ENCODE measurements at places on chromosomes 2 and 18.
A peak's percentile ranks its signal among the peaks of the same experiment; 100 is the strongest.

- no peak for DNase-seq
These were observed 161.9 kb upstream of the SKOR2 start for GRCh38 chr18:47413327-47413726.

- DNase-seq, result no peak
These were observed 31.5 kb downstream of the COA5 start for GRCh38 chr2:98576666-98577312.

DNA sequence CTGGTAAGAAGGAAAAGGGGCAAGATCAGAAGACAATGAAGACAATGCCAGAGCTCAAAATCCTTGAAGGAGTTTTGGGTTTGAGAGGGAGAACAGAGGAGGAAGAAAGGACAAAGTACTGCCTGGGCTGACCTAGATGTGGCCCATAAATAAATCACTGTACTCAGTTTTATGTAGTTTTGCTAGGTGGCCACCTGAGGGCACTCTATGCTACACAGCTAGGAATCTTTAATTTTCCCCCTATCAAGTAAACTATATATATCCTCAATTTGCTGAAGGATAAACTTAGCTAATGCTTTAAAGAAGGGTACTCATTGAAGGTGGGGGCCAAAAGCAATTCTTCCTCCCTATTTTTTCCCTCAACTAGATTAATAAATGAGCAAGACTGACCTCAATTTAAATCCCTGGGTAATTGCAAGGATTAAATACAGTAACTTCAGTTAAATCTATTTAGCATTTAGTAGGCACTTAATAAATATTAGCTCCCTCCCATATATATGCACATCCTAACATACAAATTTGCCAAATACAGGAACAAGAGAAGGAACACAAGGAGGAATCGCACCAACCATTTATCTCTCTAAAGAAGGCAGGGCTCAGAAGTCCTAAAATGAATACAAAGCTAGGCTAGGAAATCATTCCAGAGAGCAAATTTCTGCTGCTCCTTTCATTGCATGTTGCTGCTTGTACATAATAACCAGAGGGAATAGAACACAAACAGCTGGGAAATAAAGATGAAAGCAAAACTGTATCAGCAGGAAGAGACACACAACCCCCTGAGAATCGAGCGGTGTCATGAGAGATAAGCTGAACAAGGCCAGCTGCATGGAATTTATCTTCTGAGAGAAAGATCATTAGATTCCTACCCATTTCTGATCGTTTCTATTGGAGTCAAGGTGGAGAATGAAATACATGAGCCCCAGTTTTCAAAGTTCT, 540.1 kb downstream of the NRXN1 start:
- DNase-seq, result peak; percentile 75

- DNase-seq, result no peak
These were observed 628.6 kb downstream of the NR4A2 start for GRCh38 chr2:155703917-155704316.

DNA sequence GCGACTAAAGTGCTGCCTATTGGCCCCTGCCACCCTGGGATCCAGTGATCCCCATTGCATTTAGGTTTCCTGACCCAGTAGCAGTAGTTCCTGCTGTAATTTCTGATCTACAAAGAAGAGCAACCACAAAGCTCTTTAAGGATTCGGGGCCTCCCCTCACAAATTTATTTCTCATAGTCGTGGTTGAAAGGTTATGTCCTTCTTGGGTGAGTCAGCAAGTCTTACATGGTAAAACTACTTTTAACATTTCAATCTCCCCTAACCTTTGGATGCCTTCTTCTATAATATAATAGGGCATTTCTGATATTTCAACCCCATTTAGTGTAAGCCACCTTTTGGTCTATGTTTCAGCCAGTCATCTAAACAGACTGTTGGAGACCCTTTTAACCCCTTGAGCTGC, 14.9 kb downstream of the PIKFYVE start:
- DNase-seq, result no peak

DNA sequence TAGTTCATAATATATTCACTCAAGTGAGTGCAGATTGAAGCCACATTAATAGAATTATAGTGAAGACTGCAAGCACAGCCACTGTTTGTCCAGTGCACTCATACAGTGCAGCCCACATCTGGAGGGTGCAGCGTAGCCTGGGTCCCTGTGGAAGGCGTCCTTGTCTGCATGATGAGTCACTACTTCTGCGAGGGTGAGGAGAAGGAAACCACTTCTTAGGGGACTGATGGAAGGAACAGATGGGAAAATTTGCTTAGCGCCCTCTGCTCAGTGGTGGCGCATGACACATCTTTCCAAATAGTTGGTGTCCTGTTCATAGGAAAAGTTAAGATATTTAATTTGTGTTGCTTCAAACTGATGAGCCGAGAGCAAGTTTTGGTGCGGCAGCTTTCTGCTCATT, 330.4 kb upstream of the SMIM21 start:
- DNase-seq, result no peak

GRCh38 chr18:1618364-1618763, 713.7 kb downstream of the ADCYAP1 start:
- DNase-seq, result no peak

DNA sequence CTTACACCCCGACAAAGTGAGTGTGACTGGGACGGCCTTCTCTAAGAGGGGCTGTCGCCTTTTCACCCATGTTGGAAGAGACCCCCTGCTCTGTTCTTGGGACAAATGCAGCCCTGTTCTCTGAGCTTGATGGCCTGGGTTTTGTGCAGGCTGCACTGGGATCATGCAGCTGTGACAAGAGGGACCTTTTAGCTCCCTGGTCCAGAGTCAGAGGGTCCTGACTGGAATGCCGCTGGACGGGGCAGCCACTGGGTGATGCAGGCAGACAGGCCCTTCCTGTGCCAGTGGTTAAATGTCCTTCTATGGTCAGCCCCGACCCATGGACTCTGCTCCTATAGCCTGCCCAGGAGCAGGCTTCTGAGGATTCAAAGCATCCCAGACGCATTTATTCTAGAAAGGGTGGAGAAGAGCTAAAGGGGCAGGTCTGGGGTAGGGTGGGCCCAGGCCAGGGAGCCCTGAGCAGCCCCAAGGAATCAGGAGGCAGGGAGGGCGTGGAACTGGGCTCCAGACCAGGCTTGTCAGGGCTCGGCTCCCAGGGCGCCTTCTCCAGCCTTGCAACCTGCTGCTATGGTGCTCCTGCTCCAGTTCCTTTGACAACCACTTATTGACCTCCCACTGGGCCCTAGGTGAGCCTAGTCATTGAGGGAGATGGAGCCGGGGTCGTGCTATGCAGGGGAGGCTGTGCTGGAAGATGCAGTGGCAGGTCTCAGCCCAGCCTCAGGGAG, 277.9 kb upstream of the HS6ST1 start:
- DNase-seq, result no peak

Data from cerebellar cortex (tissue), 1 donor.